Esophagus squamous epithelium (tissue), 5 donors: ENCODE measurements at places on chromosomes 5 and 9.

DNA sequence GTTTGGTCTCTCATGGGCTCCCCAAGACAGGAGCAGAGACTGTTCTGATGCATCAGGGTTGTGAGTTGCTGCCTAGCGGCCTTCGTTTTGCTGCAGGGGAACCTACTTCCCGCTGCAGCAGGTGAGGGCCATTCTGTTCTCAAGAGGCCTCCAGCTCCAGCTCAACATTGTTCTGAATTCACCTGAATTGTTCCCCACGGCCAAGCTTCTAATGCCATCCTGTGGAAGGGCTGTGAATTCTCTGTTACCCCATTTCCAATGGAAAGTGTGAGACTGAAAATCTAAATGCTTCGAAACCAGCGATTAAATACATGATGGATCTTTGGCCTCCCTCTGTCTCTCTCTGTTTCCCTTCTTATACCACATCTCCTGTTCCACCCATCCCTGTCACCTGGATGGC, 349.1 kb upstream of the DAP start:
- DNase-seq, result no peak

- DNase-seq, result no peak
These were observed 10.0 kb downstream of the TRAF1 start for GRCh38 chr9:120916588-120916987.

- no peak for DNase-seq
These were observed 18.1 kb downstream of the SLC1A1 start for GRCh38 chr9:4508246-4508906.

DNA sequence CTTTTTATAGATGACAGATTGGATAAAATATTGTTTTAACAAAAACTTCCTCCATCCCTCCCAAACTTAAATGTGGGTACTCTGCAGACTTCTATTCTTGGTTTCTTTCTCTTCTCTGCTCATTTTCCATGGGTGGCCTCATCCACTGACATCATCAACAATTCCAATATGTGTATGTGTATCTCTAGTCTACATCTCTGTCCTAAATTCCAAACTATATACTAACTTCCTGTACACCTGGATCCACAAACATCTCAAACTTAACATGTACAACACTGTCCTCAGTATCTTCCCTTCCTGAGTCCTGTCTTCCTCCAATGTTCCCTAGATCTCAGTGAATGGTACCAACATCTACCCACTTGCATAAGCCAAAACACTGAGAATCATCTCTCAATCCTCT, 28.5 kb upstream of the CDK5RAP2 start:
- no peak for DNase-seq

GRCh38 chr9:124513376-124513994, 6.3 kb upstream of the NR5A1 start:
- DNase-seq, result no peak

- DNase-seq, result no peak
These were observed 7.9 kb upstream of the KCNMB1 start for GRCh38 chr5:170397059-170397458.

DNA sequence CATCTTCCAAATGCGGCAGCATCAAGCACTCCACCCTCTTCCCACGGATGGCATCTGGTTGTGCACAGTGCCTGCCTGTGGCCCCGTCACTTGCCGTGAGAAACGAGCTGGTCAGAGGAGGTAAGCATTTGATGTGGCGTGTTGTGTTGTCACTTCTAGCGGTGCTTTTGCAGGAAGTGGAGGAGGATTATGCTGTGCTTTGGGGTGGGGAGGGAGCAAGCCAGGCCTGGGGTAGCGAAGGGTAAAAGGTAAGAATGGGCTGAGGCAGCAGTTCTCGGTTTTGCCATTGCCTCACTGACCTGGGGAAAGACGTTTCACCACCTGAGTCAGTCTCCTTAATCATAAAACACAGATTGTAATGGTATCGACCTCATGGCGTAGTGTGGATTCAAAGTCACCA, 2.3 kb upstream of the POMT1 start:
- DNase-seq, result no peak

DNA sequence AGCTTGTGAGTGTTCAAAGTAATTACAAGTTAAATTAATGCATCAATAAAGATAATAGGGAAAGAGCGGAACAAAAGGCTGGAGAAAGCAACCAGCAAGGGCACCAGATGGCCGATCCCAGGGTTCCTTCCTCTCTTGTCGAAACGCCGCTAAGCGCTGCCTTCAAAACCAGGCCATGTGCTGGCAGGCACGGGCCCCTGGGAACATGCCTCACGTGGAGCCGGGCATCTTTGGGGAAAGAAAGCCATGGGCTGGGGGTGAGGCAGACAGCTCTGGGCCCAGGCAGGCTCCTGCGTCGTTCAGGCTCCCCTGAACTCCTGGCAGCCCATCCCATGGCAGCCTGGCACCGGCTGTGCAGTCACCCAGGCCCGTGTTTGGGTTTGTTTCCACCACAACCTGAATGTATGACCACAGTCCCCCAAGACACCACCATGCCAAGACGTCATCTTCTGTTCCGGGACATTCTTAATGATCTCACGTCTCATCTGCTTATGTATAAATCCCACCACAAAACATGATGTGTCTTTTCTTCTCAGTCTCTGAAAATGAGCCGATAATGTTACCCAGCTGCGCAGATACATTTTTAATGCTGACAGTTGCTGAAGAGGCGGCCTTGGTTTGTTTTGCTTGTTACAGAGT, 110.4 kb upstream of the SARDH start:
- no peak for DNase-seq

- DNase-seq, result no peak
These were observed 431.0 kb downstream of the ENC1 start for GRCh38 chr5:74209571-74209970.

DNA sequence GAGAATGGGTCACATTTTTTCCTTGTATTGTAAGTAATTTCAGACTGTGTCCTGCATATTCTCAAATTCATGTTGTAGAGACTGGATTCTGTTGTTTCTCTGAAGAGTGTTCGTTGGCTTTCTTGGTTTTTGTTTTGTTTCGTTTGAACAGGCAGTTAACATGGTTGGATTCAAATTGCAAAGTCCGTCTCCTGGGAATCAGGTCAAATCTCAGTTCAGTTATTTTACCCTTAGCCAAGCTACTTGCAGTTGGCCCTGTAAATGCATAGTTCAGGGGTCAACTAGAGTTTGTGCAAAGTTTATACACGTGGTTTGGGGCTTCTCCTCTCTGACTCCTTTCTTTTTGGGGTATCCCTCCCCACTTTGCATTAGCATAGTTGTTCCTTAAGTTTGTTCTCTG, 21.7 kb upstream of the FBXW11 start:
- DNase-seq, result no peak

DNA sequence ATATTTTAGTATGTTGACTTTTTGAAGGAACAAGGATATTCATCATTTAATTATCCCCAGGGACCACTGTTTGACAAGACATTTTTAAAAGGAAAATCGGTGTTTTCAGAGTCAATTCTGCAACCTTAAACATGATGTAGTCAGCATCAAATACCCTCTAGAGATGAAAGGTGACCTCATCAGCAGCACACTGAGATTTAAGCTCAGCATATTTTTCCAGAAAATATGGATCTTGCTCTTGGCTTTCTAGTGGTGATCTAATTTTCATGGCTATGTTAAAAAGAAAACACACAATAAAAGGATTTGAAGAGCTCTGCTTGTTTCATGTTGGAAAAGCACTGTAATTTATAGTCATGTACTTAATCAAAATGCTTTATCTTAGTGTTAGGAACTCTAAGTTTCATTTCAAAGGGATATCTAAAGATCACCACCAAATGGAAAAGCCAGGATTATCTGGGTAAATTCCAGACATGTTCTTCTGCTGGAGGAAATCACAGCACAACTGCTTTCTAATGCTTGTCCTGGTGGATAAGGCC, 487.2 kb downstream of the ENC1 start:
- no peak for DNase-seq
